ENCODE measurements at places on chromosomes 2 and 18.

GRCh38 chr18:47577520-47577919 is 326.1 kb upstream of the SKOR2 start:
- DNase-seq: no peak

- DNase-seq: no peak
These were observed 11.7 kb downstream of the MAB21L4 start for GRCh38 chr2:240884221-240884620.

DNA sequence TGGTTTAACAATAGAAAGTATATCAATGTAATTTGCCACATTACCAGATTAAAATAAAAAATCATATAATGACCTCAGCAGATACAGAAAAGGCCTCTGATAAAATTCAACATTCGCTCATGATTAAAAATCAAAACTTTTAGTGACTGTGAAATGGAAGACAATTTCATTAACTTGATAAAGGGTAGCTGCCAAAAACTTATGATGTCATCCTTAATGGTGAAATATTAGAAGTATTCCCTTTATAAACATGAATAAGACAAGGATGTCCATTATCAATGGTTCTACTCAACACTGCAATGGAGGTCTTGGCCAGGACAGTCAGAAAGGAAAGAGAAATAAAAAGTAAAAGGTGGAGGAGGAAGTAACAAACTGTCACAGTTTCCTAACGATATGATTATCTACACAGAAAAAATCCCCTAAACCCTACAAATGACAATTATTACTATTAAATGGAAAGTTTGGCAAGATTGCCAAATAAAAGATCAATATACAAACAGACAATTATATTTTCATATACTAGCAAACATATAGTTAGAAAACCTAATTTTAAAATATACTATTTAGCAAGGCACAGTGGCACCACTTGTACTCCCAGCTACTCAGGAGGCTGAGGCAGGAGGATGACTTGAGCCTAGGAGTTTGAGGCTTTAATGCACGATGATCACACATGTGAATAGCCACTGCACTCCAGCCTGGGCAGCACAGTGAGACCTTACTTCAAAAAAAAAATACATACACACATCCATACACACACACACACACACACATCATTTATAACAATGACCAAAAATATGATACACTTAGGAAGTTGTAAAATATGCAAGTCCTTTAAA is 12.8 kb downstream of the METTL8 start:
- DNase-seq: no peak

- DNase-seq: peak; percentile 7
These were observed 176.0 kb downstream of the SMAD2 start for GRCh38 chr18:47754311-47755101.

DNA sequence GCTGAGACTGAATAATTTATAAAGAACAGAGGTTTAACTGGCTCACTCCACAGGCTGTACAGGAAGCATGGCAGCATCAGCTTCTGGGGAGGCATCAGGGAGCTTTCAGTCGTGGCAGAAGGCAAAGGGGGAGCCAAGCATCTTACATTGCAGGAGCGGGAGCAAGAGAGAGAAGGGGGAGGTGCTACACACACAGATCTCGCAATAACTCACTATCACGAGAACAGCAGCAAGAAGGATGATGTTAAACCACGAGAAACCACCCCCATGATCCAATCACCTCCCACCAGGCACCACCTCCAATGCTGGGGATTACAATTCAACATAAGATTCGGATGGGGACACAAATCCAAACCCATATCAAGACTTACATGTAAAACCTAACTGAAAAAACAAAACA is 17.8 kb upstream of the MATN3 start:
- DNase-seq: no peak

DNA sequence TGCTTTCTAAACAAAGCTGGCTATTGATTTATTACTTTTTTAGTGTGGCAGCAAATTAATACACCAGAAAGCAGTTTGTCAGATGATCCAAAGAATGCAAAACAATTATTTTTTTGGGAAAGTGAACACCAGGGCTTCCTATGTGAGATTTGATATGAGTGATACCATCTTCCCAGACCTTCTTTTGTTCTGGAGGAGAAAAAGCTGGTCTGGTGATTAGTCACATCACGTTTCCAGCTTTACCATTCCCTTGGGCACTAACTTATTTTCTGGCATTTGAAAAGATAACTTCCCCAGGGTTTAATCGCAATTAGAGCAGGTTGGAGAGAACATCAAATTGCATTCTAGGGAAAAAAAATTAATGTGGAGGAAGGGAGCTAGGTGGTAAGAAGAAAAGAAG is 182.9 kb upstream of the TANK start:
- no peak for DNase-seq

DNA sequence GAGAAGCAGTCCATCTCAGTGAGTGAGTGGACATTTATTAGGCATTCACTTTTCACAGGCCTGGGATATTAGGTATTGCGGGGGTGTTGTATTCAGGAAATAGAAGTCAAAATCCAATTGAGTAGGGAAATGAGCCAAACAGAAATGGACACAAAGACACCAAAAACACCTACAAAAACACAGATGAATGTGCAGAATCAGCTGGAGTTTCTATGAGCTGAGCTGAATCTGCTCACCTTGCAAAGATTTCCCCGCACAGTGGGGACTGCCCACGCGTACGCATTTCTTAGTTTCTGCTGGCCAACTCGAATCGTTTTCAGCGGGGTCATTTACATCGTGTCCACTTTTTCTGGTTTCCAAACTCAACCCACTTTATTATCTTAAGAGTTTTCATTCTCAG is 160.0 kb downstream of the BCL2 start:
- no peak for DNase-seq

- no peak for DNase-seq
These were observed 27.2 kb upstream of the B4GALT6 start for GRCh38 chr18:31711365-31712172.

- DNase-seq: no peak
These were observed 220.1 kb upstream of the NXPH2 start for GRCh38 chr2:139000131-139000785.

DNA sequence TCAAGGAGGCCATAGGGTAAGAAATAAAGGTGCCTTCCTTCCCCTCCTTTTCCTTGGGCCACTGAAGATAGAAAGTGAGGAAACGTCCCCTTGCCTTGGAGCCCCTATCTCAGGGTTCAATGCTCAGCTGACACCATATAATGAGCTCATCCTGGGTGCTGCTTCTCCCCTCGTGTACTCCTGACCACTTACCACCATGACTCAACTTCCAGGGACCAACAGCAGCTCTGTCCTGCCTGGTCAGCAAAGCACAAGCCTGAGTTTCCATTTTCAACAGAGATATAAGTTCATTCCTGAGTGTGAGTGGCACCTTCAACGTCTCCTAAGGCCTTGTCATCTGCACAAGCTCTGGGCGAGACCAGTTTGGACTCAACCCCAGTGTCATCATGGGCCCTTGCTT is 151.2 kb downstream of the CAPN13 start:
- no peak for DNase-seq

DNA sequence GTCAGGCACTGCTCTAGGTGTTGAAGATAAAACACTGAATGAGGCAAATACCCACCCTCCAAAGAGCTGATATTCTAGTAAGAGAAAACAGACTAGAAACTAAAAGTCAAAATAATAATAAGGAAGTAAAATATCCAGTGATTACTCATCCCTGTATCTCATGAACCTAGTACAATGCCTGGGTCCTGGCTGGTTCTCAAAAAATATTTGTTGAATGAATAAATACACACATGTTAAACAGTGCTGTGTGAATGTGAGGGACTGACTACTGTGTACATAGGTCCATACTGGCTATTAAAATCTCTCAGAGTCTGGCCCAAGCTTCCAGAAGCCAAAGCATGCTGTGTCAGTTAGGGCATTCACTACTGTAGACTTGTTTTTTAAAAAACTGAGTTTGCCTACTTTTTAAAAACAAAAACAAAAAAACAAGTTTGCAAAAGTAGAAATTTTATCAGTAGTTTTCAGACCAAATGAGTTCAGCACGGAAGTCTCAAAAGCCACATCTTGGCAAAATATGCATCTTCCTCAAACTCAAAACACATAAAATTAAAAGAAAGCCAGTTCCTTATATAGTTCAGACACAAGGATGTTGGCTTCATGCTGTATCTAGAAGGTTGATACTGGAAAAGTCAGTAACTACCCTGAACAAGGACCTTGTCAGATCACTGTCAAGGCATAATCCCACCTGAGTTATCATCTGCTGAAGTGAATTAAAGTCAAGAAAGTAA is 136.2 kb downstream of the THADA start:
- DNase-seq: no peak

- no peak for DNase-seq
These were observed 98.9 kb downstream of the CCDC148 start for GRCh38 chr2:158357699-158358098.

- no peak for DNase-seq
These were observed 36.5 kb upstream of the B4GALT6 start for GRCh38 chr18:31720867-31721266.

- no peak for DNase-seq
These were observed 179.0 kb downstream of the TWIST2 start for GRCh38 chr2:239026711-239027361.

DNA sequence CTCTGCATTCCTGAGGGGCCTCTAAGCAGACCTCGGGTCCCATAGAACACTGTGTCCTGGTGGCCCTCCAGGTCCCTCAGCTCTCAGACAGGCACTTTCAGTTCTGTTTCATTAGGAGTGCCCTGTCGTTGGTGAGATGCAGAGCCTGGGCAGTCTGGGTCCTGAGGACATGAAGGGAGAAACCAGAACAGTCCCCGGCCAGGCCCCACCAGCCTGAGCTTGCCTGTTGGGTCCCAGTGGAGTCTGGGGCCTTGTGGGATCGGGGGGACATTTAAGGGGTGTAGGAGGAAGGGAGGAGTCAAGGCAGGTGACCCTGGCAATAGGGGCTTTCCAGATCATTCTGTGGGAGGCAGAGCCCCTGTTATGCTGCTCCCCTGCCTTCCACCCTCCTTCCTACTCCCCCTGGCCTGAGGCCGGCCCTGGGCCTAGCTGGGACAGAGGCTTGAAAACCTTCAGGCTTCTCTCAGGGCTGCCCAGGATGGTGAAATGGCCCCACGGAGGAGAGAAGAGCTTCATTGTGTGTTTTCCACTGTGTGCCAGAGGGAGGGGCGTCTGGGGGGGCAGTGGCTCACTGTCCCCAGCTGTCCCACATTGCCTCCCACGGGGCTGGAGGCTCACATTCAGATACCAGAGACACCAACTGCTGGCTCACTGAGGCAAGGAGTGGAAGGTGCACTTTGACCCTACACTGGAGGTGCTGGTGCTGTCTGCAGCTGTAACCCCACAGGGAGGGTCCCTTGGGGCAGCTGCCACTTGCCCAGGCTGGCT is 26.6 kb upstream of the CATIP start:
- no peak for DNase-seq

GRCh38 chr2:20436716-20437470 is 10.0 kb upstream of the RHOB start:
- DNase-seq: no peak

DNA sequence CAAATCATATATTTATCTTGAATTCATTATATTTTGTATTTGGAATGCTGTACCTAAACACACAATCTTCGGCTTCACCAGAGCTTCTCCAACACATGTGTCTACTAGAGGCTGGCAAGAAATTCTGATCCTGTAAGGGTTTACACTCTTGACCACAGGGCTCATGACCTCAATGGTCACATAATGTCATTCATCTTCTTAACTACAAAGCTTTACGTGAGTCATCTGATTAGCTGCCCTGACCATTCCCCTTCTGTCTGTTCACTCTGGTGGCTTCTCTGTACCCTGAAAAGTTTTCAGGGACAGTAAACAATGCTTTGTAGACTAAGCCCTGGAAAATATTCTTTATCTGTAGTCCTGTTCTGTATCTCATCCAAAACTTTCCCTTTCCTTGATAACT is 423.9 kb downstream of the CMPK2 start:
- DNase-seq: no peak

- no peak for DNase-seq
These were observed 50.6 kb upstream of the SPRED2 start for GRCh38 chr2:65482971-65483370.

GRCh38 chr2:60867007-60867406 is 14.4 kb upstream of the REL start:
- DNase-seq: no peak

GRCh38 chr2:54801352-54801751 is 77.9 kb downstream of the EML6 start:
- DNase-seq: no peak

DNA sequence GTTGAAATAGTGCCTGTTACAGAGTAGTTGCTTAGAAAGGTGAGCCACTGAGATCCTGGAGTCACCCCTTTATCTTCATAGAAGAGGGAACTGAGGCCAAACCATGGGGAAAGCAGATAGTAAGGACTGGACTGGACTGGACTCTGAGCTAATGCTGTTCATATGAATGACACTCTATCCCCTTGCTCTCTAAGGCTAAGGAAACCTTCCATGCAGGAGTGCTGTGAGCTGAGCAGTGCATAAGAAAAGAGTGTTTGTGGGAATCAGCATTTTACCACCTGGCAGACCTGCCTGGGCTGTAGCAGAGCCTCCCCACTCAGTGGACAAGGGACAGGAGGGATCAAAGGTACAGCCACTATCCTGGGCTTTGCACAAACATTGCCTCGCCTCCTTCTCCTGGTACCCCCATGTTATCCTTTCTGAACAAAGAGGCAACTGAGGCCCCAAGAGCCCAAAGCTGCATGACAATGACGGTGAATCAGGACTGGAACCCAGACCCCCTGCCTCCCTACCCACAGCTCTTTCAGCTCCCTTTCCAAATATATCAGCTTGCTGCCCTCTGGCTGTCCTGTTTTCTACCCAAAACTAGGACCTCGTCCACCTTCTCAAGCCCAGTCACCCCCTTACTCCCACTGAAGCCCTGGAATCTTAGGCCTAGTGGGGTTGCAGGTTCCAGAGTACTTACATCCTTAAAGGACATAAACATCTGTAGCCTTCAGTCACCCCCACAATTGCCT is 227.9 kb downstream of the ZBTB7C start:
- DNase-seq: no peak

DNA sequence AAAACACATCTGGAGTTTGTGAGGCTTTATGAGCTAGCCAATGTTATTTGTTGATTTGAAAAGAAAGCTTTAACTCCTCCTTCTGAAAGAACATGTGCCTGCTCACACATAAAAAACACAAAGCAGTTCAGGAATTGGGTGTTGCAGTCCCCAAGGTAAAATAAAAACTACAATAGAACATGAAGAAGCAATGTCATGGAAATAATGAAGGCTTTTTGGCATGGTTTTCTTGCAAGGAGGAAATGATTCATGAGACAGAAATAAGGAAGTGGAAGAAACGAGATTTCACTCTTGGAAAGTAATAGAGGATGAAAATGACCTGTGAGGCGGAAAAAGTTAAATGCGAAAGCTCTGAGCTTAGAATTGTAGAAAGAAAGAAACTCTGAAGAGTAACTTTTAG is 81.1 kb downstream of the TRIB2 start:
- no peak for DNase-seq

DNA sequence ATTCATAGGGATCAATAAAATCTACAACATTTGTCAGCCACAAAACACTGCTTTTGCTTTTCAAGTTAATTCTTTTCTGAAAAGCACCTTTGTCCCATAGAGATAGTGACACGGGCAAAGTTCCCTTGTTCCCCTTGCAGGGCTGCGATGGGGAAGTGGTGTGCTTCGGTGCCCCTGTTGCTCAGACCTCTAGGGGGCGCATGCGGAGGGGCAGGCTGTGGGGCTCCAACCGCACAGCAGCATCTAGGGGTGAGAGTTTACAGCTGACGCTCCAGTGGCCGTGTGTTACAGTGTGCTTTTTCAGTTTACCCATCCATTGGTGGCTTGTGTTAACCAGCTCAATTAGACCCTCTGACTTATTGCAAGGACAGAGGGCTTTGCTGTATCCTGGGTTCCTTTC is 1432.2 kb upstream of the ACVR2A start:
- no peak for DNase-seq

Data from NCI-H524 treated with DMSO at 0.1 percent for 48 hours (cell line).